ENCODE measurements at places on chromosomes 11 and 22.

GRCh38 chr22:26485013-26485412 lies 1.3 kb downstream of the SRRD start:
- no peak for DNase-seq

- DNase-seq = no peak
Observed at GRCh38 chr22:38873469-38874411, 1.7 kb upstream of the CBX6 start.

DNA sequence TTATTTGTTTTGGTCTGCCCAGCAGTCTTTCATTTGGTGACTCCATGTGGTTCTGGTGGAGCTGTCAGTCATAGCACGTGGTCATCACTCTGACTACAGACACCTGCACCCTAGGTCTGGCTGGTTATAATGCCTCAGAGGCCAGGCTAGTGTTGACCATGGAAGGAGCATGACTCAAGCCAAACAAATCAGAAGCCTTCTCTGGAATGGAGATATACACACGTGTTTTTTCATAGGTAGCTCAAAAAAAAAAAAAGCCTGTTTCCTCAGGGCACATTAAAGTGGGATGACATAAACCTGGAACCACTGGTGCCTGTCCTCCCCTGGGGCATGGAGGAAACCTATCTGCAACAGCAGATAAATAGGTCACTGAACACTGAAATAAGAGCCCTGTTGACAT lies 8.1 kb upstream of the PLAAT3 start:
- DNase-seq = no peak

GRCh38 chr11:23181022-23181807 lies 320.9 kb upstream of the CCDC179 start:
- DNase-seq = no peak

GRCh38 chr11:111939836-111940604 lies 2.9 kb downstream of the DIXDC1 start:
- no peak for DNase-seq

- DNase-seq = peak; percentile 49
Observed at GRCh38 chr11:57476757-57477506, 16.6 kb downstream of the RTN4RL2 start.

- no peak for DNase-seq
Observed at GRCh38 chr11:36090356-36091109, 146.7 kb downstream of the LDLRAD3 start.

DNA sequence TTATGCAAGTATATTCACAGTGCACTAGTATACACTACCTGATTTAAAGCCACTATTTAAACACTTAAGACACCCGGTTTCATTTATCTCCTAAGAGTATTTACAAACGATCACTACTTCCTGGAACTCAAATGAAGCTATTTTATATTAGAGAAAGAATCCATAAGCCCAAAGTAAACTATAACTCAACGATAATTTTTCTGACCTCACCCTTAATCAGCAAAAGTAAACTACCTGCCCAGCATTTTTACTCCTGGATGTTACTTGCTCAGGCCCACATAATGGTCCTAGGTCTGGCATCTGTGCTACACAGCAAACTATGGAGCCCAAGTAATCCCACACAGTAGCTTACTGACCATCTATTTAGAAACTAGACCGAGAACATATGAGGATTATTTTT lies 33.4 kb downstream of the TSG101 start:
- DNase-seq = no peak

DNA sequence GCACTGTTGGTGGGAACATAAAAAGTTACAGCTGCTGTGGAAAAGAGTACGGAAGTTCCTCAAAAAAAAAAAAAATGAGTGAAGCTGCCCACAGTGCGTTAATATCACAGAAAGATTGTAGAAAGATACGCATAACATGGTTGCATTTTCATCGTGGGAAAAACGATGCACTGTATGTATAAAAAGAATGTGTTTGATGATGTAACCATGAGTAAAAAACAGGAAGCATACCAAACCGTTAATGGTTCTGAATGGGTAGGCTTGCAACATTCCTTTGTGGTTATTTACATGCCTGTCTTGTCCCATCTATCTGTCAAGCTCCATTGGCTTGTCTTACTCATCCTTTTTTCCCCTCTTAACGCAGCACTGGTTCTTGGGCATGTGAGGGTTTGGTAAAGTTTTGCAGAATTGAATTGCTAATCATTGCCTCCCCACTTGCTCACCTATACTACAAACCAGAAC lies 33.8 kb upstream of the DKK3 start:
- DNase-seq = no peak

DNA sequence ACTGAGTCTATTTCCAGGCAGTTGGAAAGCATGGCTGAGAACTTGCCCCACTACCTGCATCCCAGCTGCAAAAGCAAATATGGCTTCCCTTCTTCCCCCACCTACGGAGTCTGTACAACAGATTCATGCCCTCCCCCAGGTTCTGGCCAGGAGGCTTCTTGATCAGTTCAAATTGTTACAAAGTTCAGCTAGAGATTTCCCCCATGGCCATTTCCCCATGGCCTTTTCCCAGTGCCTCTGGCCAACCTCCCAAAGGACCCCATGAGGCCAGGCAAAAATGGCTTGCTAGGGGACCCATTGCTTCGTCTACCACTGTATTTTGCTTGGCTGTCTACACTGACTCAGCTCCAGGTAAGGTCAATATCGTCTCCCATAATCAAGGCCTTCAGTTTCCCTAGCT lies 203.3 kb downstream of the DLG2 start:
- no peak for DNase-seq

GRCh38 chr11:109772892-109773291 lies 320.3 kb upstream of the ZC3H12C start:
- peak; percentile 18 for DNase-seq

DNA sequence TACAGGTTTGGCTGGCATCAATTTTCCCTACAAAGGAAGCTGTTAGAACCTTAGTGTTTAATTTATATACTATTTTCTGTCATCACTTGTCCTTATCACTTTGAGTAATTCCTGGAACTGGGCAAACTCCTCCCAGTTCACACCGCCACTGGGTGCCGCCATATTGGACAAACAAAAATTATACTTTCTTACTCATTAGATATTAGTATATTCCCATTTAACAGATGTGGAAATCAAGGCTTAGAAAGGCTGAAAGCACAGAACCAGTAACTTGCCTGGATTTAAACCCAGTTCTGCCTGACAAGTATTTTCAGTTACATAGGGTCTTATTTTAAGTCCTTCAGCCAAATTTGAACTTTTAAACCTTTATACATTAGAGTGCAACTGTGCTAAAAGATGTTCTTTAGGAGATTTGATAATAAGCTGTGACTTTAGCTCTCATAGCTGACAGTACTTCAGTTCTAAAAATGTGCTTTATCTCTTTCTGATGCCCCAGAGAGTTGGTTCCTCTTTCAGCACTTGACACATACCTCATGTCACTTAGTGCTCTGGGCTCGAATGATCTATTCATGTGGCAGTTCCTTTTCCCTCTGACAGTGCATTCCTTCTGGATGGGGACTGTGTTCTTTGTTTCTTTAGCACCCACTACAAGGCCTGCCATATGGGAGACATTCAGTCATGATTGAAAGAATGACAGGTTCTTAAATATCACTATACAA lies 25.4 kb downstream of the COA4 start:
- DNase-seq = no peak

DNA sequence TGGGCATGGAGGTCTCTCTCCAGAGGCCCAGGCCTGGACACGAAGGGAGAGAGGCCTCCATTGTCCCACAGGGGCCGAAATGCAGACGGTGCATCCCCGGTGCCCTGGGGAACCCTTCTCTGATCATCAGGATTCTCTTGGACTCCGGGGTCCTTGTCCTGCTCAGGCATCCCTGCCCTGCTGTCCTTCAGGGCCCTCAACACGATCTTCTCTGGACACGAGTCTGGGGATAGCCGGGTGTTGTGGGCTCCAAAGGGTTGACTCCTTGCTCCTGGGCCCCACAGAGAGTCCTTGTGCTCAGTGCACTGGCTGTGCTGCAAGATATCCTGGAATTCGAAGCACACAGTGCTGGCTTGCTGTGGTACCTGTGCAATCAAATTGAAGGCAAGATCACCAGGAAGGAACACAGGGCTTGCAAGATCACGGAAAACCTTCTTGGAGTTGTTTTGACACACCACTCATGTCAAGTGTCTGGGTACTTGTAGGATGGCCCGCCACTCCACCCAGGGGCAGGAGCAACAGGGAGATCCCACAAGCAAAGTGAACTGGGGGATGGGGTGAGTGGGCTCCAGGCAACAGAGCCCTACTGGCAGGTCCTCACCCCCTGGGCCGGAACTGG lies 61.3 kb upstream of the PRODH start:
- no peak for DNase-seq

- peak; percentile 92 for DNase-seq
Observed at GRCh38 chr11:65487467-65488272, 11.2 kb upstream of the MALAT1 start.

- DNase-seq = no peak
Observed at GRCh38 chr11:122046846-122047245, 69.2 kb downstream of the BLID start.

DNA sequence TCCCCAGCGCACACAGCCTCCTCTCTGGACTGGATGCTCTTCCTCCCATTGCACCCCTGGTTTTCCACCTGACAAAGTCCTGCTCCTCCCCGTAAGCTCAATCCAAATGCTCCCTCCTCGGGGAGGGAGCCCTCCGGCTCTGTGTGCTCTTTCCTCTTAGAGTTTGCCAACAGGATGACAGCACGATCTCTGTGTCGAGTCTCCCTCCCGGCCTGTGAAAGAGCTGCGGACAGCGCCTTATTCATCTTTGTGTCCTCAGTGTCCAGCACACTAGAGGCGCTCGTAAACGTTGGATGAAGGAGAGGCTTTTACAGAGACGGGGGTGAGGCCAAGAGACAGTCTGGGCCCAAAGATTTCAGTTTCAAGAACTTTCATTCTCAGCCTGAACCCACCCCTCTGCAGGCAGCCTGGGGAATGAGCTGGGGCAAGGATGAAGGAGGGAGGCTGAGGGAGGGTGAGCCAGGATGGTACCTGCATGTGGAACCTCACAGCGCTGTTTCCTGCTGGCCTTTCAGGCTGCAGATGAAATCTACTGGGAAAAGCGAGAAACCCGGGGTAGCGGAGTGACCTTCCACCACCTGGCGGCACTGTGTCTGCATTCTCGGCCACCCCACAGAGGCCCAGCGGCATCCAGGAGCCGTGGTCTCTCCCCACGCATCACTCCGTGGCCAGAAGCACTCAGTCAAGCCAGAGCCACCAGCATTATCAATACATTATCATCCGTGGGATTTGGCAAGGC lies 8.5 kb upstream of the TMPRSS4 start:
- peak; percentile 54 for DNase-seq

DNA sequence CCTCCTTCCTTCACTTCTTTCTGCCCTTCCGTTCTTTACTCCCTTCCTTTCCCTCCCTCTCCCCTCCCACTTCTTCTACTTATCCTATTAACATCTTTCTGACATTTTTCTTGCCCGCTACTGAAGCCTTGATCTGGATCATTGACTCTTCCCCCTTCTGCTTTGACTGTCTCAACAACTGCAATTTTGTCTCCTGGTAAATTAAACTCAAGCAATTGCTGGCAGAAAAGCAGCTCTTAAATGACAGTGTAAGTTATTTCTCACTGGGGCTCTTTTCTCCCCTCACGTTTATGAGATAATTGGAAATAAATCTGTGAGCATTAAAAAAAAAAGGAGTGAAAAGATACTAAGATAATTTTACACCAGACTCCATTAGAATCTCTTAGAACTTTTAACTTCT lies 120.0 kb downstream of the SLC17A6 start:
- no peak for DNase-seq

- DNase-seq = no peak
Observed at GRCh38 chr11:111921541-111922230, 3.0 kb downstream of the C11orf52 start.

GRCh38 chr11:45102810-45103621 lies 43.4 kb upstream of the PRDM11 start:
- peak; percentile 76 for DNase-seq

GRCh38 chr22:28923826-28924732 lies 40.7 kb downstream of the ZNRF3 start:
- no peak for DNase-seq

- no peak for DNase-seq
Observed at GRCh38 chr11:31512117-31512516, 2.5 kb downstream of the ELP4 start.

- no peak for DNase-seq
Observed at GRCh38 chr22:38203090-38203810, 1.5 kb downstream of the MAFF start.

DNA sequence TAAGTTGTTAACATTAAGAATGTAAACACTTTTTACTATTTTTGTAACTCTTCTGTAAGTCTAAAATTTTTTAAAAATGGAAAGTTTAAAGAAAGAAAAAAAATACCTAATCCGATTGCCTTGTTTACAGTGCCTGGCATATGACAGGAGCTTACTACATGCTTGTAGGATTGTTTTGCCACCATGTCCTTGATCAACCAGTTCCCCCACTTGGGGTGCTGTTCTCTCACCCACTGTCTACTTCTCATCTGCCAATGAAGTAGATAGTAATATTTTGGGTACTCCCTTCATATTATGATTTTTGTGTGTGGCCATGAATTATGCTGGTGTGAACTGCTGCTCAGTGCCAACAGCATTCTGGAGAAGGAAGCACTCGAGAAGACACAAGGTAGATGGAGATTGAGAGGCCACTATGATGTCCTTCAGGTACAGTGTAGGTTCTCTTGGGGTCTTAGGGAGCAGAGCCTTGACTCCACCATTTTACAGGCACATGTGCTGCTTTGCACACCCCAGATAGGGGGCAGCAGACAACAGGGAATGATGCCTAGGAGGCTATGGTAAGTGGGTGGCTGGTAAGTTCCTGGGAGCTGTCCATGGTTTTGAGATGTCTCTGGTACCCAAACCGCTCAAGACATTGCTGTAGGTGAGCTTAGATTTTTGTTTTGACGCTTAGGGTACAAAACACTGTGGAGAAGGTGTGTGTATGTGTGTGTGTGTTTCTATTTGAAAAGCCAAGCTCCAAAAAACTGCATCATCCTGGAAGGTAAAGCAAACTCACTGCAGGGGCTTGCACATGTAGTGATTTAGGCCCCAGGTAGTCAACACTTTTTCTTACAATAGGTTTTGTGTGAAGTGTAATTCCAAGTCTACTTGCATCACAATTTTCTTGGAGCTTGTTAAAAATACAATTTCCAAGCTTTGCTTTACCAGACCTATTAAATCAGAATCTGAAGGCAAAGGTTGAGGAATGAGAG lies 494.5 kb upstream of the LARGE1 start:
- peak; percentile 62 for DNase-seq

- no peak for DNase-seq
Observed at GRCh38 chr22:30192427-30192826, 54.1 kb downstream of the LIF start.

DNA sequence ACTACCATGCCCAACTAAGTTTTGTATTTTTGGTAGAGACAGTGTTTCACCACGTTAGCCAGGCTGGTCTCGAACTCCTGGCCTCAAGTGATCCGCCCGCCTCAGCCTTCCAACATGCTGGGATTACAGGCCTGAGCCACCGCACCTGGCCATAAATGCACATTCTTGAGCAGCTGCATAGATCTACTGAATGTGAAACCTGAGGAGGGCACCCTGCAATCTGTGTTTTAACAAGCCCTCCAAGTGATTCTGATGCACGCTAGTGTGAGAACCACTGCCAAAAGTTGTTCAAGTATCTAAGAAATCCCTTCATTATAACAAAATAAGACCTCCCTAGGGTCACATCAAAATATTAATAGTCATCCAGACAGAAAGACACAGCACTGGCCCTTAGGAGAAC lies 89.3 kb downstream of the RDX start:
- DNase-seq = no peak

- no peak for DNase-seq
Observed at GRCh38 chr22:37672920-37673455, 2.4 kb upstream of the LGALS1 start.

- no peak for DNase-seq
Observed at GRCh38 chr22:30810105-30810504, 115.4 kb downstream of the OSBP2 start.

- DNase-seq = no peak
Observed at GRCh38 chr11:331358-332060, 10.8 kb upstream of the IFITM3 start.
